Stimulated activated naive CD4-positive, alpha-beta T cell treated with Interleukin-2 at 50 U/mL for 16 hours (primary cell): ENCODE measurements at places on chromosomes 4 and X.
A peak's percentile ranks its signal among the peaks of the same experiment; 100 is the strongest.

DNA sequence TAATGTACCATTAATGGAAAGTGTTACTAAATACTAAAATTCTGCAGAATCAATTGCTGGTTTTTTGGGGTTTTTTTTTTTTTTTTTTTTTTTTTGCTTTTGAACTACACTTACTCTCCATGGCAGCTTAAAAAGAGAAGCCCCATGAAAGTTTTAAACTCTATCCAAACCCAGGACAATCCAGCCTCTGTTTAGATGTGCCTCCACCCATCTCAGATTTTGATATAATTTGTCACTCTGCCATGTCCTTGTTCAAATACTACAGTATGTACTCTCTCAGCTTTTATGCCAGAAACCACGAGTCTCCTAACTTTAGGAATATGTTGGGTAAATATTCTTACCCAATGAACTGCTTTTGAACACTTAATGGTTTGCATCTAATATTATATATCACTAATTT, 84.2 kb downstream of the COL25A1 start:
- DNase-seq = no peak

- DNase-seq = no peak
These were observed 313.7 kb upstream of the SMIM31 start for GRCh38 chr4:164440199-164440598.

DNA sequence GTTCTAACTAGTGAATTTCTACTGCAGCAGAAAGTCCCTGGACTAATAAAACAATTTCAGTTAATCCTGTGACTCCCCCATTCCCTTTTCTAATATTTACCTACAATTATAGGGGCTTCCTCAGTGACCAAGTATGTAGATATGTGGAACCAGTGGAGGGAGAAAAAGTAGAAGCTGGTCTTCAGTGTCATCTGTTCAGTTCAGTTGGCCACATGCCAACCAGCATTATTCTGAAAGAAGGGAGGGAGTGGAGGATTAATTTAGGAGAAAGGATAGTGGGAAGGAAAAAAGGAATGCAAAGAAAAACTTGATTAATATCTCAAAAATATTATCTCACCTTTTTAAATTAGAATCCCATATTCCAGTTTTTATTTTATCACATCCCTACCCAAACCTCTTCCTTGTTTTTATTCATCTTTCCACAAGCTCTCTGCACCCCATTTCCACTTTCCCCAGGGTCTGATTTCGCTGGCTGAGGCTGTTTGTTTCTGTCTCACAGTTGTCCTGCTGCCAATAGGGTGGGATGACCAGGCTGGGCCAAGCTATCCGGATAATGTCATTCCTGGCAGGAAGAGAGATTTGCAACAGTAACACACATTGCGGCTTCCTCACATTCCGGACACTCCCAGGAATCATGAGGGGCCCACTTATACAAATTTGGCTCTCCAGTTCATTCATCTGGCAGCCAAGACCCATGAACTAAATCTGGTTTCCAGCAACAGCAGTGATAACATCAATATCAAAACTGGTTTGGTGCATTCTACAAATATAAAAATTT, 24.6 kb upstream of the ANTXR2 start:
- DNase-seq = no peak

DNA sequence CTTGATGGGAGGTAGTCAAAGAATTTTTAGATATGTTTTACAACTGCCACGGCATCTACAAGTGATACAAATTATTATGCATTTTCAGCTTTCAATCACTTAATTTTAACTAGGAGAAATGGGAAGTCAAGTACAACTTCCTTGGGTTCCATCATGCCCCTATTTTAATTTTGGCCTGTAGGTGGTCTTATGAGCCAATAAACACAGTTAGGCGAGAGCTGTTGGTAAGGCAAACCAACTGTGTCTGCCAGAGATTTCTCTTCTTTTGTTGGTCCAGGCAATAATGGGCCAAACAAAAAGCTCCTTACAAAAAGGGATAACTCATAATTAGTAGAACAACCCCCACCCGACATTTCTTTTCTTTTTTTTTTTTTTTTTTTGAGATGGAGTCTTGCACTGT, 63.3 kb upstream of the ARX start:
- no peak for DNase-seq

- no peak for DNase-seq
These were observed 9.5 kb upstream of the AMMECR1 start for GRCh38 chrX:110327336-110327735.

DNA sequence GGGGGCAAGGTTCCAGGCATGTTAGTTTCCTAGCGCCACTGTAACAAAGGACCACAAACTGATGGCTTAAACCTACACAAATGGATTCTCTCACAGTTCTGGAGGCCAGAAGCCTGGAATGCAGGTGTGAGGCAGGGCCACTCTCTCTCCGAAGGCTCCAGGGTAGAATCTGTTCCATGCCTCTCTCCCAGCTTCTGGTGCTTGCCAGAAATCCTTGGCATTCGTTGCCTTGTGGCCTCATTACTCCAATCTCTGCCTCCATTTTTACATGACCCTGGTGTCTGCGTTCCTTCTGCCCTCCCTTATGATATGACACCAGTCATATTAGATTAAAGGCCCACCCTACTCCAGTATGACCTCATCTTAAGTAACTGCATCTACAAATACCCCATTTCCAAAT, 39.6 kb downstream of the CLDN34 start:
- no peak for DNase-seq

DNA sequence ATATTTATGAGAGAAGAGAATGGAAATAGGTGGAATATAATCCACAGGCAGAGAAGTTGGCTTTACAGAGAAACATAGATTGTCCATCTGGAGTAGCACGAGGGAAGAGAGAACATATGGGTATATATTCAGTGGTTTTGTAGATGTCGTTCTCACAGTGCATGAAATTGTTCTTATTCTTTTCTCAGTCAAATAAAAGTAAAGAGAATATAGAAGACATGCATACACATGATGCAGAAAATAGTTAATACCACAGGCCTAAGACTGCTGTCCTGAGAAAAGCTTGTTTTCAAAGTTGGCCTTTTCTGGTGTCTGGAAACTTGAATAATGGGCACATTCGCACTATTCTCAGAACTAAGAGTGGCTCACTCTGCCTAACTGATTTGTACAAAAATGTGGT, 378.1 kb downstream of the GABRG1 start:
- DNase-seq = no peak

DNA sequence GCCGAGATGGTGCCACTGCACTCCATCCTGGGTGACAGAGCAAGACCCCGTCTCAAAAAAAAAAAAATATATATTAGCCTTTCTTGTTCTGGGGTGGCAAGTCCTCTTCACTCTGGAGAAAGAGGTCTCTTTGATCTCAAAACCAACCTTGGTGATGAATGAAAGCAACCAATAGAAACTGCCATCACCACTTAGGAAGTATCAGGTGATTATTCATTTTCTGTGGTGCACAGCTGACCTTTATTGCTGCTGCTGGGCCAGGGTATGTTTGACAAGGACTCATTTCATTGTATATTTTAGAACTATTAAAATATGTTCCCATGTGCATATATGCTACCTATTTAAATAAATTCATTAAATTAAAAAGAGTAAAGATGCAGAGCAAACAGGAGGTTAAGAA, 76.0 kb upstream of the KIT start:
- no peak for DNase-seq

- DNase-seq = no peak
These were observed 1047.3 kb downstream of the PCDH18 start for GRCh38 chr4:136484996-136485395.

- no peak for DNase-seq
These were observed 510.6 kb upstream of the DIPK2B start for GRCh38 chrX:45711231-45711630.

DNA sequence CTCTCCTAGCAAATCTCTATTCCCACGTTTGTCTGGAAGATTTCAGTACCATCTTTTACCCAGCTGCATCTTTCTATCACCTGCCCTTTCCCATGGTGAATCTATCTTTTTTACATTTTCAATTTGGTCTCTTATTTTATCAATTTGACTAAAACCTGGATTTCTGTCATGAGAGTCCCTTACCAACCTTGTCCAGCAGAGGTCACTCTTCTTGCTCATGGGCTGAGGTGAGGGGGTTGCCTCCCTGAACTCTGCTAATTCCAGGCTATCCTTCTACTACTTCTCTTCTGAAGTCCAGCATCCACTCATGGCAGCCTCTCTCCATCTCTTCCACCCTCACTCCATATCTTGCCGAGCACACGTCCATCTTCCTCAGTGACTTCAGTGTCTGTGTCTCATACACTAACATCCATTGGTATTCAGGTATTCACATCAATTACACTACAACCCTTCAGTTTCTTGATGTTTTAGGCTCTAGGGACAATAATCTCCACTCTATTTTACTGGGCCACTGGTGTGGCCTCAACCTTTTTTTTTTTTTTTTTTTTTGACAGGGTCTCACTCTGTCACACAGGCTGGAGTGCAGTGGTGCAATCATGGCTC, 17.8 kb upstream of the ZNF827 start:
- DNase-seq = no peak

DNA sequence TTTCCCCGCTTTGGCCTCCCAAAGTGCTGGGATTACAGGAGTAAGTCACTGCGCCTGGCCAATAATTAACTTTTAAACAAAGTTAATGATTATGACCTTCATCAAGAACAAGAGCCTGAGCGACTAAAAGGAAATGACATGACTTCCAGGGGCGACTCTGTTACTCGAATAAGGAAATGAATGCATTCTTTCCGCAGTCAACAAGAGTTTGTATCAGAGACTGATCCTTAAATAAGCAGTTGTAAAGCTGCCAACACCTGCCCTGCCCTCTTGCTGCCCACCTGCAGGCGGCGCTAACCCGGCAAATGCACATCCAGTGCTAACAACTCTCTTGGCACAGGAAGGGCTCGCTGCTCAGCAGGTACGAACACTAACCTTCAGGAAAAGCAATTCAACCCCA, 27.3 kb downstream of the WDR1 start:
- no peak for DNase-seq

DNA sequence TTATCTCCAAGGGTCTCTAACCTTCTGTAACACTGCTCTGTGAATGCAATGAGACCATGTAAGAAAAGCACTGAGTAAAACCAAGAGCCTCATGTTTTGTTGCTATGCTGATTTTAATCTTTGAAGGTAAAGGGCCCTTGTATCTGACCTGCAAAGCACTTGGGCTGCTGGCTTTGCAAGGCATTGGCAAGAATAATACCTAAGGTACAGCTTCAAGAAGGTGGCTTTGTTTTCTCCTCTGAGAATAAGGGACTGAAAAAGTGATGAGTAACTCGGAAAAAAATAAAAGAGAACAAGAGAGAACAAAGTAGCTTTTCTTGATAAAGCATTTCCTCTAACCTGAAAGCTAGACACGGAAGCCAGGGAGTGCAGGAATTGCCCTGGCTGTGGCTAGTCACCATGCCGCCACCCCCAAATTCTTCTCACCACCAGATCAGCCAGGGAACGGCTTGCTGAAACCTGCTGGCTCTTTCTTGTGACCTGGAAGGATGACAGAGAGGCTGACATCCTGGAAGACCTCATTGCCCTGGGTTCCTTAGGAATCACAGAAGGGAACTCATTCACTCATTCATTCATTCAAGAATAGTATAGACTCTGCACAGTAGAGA, 41.8 kb upstream of the HS3ST1 start:
- no peak for DNase-seq

- DNase-seq = no peak
These were observed 81.9 kb downstream of the ATP11C start for GRCh38 chrX:139850968-139851367.

- no peak for DNase-seq
These were observed 5.1 kb upstream of the OCRL start for GRCh38 chrX:129534816-129535578.

DNA sequence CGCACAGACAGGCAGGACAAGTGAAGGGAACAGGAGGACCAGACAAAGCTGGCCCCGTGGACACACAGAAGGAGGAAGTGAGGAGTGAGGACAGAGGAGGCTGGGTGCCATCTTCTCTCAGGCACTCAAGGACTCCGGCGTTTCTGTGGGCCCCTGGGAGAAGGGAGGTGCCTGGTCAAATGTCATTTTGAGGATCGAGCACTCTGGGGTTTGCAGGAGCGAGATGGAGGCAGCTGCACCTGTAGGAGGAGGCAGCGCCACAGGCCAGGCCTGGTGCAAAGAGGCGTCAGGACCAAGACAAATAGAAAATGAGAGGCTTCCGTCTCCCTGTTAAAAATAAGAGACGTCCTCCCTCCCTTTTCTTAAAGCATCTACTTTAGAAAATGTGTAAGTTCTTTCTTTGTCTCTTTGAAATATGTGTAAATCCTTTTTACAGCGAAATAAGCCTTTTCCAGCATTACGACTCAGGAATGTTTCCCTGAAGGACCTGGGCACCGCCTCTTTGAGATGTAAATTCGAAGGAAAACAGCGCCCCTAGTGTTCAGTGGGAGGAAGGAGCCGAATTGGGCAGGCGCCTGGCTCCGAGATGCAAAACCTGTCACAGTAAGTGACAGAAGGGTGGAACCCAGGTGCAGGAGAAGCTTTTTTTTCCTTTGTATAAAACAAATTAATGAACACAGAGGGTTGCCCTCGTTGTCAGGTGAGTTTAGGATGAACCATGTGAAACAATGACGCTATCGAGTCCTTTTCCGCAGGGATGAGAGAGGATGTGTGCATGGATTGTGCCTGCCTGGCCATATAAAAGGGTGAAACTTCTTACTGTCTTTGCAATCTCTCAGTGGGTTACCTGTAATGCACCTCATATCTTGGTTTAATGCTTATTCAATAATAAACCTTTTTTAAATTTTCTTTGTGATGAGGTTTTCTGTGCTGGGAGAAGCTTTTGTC, 1.4 kb upstream of the C4orf50 start:
- peak; percentile 2 for DNase-seq

- DNase-seq = no peak
These were observed 291.7 kb downstream of the KCNIP4 start for GRCh38 chr4:21656832-21657231.

DNA sequence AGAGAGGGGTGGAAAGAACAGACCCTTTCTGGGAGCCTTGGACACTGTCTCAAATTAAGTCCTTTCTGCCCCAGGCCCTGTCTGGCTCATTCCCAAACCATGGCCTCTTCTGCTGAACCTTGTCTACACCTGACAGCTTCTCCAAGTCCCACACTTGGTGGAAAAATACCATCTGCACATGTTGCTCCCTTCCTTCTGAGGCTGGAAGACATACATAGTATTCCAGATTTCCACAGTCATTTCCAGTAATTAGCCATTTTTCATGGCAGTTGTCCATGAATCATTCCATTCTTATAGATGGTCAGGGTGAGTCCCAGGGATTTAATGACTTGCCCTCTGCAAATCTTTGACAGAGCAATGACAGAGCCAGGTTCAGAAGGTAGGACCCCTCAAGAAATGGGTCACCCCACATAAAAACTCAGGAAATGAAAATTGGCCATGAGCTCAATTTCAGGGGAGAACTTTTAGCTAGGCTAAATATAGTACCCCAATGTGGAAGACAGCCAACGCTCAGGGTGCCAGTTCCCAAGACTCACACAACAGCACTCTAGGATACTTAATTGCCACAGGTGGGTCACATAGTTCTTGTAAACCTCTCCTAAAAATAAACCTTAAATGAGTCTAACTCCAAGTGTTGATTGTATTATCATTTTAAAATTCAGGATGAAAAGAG, 16.2 kb upstream of the DAPP1 start:
- no peak for DNase-seq

DNA sequence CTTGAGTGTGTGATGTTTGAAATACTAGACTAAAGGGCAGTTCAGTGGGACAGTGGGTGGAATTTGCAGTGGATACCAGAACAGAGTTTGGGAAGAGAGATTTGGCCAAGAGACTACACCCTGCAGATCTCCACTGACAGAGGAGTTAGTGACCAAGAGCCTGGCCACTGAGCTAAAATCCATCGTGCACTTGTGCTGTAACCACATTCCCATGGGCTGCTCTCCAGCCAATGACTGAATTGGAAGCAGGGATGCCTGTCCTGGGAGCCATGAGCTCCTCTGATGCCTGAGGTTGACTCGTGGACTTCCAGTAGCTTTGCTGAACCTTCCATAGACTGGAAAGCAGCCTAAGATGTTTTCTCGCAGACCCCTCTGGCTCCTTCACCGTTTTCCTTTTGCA, 296.1 kb downstream of the TRIML1 start:
- no peak for DNase-seq
